Stimulated activated CD4-positive, alpha-beta T cell treated with anti-CD3 and anti-CD28 coated beads, Interleukin-1b, Interleukin-23, amount 100 ng/mL, for 24 hours (primary cell): ENCODE measurements at places on chromosomes 11 and 22.
A peak's percentile ranks its signal among the peaks of the same experiment; 100 is the strongest.

GRCh38 chr11:81888391-81888790, 845.3 kb downstream of the FAM181B start:
- no peak for DNase-seq

- DNase-seq: no peak
Measured at GRCh38 chr11:34836958-34837856, 79.0 kb downstream of the APIP start.

DNA sequence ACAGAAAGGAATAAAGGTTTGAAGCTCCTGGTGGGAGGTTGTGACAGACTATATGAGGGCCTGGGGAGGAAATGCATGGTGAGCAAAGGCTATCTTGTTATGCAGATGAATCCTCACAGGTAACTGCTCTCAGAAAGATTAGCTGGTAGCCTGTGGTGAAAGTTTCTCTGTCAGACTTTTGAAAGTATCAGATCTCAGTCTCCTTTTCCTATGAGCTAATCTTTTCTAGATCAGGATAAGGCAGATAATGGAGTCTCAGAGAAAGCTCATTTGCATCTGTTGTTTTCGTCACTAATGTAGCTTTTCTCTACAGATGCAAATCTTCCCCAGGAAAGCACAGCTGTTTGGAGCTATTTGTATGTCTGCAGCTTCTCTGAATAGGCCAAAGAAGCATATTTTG, 21.0 kb upstream of the OR6X1 start:
- no peak for DNase-seq

DNA sequence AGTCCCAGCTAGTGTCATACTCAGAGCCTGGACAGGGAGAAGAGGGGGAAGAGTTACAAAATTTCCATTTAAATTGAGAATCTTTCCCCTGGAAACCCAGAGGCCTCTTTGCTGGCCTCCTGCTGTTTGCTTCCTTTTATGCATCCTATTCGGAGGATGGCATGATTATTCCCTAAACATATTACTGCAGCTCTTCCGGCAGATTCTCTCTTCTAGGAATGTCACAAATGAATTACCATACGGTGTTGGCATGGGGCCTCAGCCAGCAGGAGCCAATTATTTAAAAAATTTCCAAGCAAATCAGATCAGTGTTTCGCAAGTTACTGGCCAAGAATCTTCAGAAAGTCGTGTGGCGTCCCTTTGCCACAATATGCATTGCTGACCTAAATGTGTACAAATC, 326.7 kb upstream of the NCAM1 start:
- no peak for DNase-seq

GRCh38 chr11:16338393-16338792, 18.0 kb downstream of the SOX6 start:
- DNase-seq: no peak

DNA sequence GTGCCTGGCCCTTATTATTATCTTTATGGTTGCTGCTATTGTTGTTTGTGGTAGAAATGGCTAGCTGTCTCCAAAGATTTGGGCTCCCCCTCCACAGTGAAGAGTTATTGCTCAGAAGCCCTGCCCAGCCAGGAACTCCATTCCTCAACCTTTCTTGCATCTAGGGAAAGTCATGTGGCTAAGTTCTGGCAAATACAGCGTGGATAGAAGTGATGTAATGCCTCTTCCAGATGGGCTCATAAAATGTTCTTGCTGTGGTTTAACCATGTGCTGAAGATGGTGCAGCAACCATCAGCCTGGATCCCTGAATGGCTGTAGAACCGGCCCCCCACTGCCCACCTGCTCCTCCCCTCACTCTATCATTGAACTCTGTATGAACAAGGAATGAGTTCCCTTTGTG, 203.5 kb upstream of the E2F8 start:
- DNase-seq: no peak

DNA sequence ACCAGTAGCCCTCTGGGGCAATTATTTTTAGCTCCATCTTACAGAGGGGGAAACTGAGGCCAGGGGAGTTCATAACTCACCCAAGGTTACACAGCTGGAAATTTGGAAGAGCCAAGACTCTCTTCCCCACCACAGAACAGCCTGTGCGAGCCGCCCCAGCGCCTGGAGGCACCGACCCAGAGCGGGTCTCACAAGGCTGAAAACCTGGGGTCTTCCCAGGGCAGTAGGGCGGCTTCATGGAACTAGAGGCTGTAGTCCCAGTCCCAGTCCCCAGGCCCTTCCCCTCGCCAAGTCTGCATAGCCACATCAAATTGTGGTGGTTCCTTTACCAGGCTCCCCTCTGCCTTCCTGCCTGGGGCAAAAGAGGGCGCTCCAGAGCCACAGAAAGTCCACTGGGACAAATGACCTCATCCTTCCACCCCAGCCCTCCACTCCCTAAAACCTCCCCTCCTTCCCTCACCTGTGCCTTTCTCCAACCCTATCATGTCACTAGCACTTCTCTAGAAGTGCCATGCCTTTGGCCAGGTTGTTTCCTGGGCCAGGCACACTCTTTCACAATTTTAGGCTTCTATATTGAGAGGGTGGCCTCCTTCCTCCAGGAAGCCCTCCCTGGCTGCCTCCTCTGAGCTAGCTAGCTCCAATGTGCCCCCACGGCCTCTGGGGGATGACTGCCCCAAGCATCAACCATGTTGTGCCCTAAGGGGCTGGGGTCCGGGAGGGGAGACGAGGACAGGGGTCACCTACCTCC, 15.2 kb upstream of the CDC42EP1 start:
- DNase-seq: no peak

DNA sequence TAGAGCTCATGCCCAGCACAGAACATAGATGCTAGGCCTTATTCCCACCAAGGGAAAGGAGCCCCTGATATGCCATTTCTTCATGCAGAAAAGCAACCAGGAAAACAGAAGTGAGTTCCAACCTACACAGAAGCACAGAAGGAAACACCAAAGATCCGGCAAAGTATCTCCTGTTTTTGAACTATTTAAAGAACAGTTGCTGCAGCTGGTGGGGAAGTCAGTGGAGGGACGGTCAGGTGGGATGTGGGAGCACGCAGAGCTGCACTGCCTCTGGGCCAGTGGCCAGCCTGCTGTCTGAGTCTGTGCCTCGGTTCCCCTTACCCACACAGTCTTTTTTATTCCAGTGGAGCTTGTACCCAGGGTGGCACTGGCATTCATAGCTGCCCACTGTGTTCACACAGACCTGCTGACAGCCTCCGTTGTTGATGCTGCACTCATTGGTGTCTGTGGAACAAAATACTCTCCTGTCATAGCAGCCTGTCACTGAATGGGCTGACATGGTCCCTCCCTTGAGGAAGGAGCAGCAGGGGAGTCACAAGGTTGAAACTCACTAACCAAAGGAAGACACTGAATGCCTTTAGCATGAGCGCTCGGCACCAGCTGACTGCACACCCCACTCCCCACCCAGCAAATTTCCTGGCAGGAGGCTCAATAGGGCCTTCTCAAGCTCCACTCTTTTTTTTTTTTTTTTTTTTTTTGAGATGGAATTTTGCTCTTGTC, 37.9 kb downstream of the SCUBE2 start:
- DNase-seq: no peak

DNA sequence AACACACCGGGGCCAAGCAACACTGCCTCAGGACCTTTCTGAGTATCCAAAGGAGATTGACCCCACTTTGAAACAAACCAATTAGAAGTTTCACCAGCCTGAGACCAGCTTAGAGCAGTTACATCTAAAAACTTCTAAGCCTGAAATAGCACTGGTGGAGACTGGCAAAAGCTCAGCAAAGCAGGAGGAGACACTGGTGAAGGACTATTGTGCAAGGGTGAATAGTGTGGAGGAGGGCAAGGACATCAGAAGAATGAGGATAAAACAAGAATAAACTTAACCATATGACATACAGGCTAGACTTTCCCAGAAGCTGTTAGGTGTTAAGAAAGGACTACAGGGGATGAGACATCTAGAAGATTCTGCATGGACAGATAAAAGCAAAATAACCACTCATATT, 152.4 kb downstream of the FCHSD2 start:
- DNase-seq: no peak

GRCh38 chr11:35077709-35078469, 61.1 kb upstream of the CD44 start:
- no peak for DNase-seq

DNA sequence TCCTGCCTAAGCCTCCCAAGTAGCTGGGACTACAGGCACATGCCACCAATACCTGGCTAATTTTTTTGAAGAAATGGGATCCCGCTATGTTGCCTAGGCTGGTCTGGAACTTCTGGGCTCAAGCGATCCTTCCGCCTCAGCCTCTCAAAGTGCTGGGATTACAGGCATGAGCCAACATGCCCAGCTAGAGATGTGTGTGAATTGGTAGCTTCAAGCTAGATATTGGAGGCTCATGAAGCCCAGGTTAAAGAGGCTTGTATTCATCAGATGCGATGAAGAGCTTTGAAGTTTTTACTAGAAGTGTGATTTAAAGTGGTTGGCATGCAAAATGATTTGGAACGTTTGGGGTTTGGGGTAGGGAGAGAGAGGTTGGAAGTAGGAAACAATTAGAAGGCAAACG, 19.6 kb downstream of the NF2 start:
- DNase-seq: no peak

DNA sequence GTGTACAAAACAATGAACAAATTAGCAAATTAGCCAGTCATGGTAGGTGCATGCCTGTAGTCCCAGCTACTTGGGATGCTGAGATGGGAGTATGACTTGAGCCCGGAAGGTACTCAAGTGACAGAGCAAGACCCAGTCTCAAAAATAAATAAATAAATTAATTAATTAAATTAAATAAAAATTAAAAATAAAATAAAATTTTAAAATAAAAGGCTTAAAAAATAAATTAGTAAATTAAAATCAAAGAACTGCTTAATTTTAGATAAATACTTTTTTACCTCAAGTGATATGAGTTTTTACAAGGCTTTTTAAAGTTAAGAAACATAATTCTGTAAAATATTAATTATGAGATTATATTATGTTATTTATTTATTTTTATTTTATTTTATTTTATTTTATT, 50.9 kb upstream of the TSPAN18 start:
- DNase-seq: no peak

DNA sequence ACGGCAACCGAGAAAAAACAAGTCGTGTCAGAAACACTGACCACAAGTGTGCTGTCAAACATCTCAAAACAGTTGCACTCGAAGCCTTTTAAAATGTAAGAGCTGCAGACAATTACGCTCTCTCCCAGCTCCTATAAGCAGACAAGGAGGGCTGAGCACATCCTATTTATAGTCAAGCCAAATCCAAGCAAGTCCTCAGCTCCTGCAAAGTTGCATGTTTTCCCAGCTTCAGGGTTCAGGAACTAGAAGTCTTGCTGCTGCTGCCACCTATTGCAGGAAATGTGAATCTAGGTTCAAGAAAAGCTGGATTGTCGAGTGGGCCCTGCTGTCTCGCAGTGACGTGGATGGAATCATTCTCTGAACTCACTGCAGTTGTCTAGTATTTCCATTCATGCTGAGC, 15.5 kb downstream of the EFCAB6 start:
- DNase-seq: no peak

DNA sequence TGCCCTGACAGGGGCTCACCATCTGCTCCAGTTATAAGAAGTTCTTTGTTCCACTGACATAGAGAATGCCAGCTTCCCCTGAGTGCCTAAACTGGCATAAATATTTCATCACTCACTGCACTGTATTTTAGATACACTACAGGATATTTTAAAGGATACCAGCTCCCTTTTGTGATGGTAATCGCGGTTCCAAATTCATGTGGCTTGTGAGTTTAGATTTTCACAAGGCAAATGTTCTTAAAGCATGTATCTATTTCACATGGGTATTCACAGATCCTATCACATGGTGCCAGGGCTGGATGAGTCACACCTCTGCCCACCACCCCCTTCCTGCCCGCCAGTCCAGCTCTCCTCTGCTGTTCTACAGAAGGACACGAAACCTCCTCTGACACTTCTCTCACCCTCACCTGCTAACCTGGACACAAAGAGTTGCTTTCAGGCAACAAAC, 105.5 kb downstream of the KCNC1 start:
- no peak for DNase-seq

- DNase-seq: peak; percentile 54
Measured at GRCh38 chr11:111765984-111766833, at the start of gene PPP2R1B. Gene PPP2R1B, minus strand, starts transcription at chr11:111766389. Its CDS starts 28 bp downstream, at chr11:111766361.

- no peak for DNase-seq
Measured at GRCh38 chr11:124285610-124286344, 28.0 kb downstream of the OR8D1 start.

DNA sequence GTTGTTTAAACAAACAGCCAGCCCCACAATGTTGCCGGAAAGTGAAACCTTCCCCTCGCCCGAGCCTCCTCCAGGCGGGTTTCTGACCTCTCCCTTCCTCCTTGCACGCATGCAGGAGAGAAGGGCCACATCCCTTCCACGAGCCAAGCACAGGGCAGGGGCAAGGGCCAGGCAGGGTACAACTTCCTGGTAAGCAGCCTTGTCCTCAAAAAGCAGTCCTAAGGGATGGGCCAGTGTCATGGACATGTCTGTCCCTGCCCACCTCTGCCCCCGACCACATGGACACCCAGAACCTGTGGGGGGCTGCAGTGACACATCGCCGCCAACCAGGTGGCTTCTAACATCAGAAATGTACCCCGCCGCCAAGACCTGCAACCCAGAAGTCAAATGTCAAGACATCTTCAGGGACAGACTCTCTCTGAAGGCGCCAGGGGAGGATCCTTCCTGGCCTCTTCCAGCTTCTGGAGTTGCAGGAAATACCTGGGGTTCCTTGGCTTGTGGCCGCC, 145.3 kb downstream of the CRYBB2 start:
- DNase-seq: no peak

GRCh38 chr11:67435727-67436458, 1.6 kb downstream of the PTPRCAP start:
- no peak for DNase-seq

- DNase-seq: no peak
Measured at GRCh38 chr11:1906181-1906580, 13.3 kb upstream of the TNNT3 start.

- no peak for DNase-seq
Measured at GRCh38 chr11:130278745-130279144, 36.0 kb downstream of the ZBTB44 start.

DNA sequence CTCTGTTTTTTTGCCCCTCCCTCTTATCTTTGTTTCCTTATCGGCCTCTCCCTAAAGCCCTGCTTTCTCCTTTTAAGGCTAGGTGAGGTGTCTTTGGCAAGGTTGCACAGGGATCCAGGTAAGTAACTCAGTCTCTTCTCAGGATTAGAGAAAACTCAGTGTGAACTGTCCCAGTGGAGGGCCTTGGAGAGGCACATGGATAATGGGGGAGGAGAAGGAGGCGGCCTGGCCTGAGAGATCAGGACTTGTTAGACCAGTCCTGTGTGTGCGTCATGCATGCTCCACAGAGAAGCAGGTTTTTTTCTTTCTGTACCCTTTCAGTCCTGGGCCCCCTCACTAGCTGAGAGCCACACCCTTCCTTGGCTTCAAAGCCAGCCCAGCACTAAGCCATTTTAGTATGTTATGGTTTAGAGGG, 19.9 kb downstream of the CTNND1 start:
- no peak for DNase-seq

DNA sequence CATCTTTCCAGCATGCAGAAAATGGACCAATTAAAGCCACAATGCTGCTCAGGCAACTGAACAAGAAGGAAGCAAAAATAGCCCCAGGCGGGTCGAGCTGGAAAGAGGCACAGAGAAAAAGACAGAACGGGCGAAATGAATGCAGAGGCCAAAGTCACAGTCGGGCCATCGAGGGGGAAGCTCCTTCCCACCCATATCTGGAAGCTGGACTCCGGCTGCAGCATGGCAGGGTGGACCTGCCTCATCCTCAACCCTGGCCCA, 58.6 kb upstream of the PRDM11 start:
- DNase-seq: no peak

GRCh38 chr11:68467201-68467834, 6.8 kb downstream of the PPP6R3 start:
- no peak for DNase-seq

- no peak for DNase-seq
Measured at GRCh38 chr22:50206599-50206998, 5.8 kb downstream of the SELENOO start.

- no peak for DNase-seq
Measured at GRCh38 chr11:116601814-116602636, 170.8 kb downstream of the BUD13 start.
